ENCODE measurements at places on chromosomes 4 and X.

DNA sequence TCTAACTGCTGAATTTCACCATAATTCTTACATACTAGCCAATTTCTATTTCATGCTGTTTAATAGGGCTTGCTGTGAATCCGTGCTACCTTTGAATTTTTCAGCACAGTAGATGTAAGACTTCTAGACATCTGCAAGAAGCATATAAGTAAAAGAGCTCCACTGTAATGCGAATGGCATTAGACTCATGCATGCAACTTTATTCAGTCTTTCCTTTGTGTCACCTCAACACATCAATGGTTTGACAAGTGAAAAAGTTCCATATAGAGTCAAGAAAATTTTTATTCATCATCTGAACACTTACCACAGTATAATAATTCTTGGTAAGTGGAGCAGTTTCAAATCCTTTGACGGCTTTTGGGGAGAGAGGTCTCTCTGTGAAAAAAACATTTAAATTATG lies 48.9 kb downstream of the ARHGEF6 start:
- no peak for DNase-seq

- DNase-seq = no peak
Observed at GRCh38 chr4:158490629-158491028, 31.1 kb upstream of the RXFP1 start.

- DNase-seq = no peak
Observed at GRCh38 chrX:421646-422391, 35.1 kb upstream of the PPP2R3B start.

DNA sequence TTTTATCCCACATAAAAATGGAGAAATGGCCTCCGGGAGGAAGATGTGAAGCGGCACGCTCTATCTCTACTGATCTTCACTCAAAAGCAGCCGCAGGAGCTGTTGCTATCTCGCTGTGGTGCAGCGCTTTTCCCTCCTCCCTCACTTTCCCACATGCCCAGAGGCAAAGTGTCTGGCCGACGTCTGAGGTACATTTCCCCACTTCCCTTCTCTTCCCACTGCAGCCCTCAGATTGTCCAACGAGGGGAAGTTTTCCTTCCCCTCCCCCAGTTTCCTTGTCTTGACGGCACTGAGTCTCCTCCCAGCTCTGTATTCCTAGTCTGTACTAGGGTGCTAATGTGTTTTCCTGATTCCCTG lies 660 bp upstream of the COL25A1 start:
- no peak for DNase-seq

- DNase-seq = no peak
Observed at GRCh38 chr4:28682847-28683246, 1822.2 kb downstream of the STIM2 start.

DNA sequence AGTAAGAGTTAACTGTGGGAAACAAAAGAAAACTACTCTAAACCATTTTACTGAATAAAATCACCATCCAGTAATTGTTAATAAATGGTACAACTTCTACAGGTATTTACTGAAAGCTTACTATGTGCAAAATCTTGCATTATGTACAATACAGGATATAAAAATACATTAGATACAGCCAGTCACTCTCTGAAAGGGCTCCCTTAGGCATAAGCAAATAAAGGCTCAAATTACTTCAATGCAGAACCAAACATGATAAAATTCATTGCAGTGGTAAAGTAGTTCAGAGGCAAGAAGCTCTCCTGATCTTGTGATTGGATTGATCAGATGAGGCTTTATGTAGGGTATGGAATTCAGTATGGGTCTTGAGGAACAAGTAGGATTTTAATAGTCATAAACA lies 100.2 kb downstream of the KLHL13 start:
- DNase-seq = no peak

GRCh38 chrX:50881028-50881427 lies 29.5 kb upstream of the BMP15 start:
- no peak for DNase-seq

GRCh38 chrX:96538104-96538725 lies 146.4 kb upstream of the DIAPH2 start:
- DNase-seq = no peak

DNA sequence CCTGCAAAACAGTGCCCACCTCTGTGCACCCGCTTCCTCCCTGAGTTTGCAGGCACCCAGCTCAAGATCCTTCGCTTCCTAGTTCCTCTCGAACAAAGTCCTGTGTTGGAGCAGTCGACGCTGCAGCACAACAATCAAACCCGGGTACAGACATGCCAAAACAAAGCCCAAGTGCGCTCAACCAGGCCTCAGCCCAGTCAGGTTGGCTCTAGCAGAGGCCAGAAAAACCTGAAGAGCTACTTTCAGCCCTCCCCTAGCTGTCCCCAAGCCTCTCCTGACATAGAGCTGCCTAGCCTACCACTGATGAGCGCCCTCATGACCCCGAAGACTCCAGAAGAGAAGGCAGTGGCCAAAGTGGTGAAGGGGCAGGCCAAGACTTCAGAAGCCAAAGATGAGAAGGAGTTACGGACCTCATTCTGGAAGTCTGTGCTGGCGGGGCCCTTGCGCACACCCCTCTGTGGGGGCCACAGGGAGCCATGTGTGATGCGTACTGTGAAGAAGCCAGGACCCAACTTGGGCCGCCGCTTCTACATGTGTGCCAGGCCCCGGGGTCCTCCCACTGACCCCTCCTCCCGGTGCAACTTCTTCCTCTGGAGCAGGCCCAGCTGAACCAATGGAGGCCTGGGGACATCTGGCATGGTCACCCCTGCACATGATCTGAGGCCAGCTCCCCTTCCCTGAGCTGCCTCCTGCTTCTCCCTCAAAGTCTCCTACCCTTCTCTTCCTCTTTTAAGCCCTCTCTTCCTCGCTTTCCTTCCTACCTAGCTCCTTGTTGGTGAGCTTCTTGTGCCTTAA lies 6.9 kb downstream of the APEX2 start:
- no peak for DNase-seq

DNA sequence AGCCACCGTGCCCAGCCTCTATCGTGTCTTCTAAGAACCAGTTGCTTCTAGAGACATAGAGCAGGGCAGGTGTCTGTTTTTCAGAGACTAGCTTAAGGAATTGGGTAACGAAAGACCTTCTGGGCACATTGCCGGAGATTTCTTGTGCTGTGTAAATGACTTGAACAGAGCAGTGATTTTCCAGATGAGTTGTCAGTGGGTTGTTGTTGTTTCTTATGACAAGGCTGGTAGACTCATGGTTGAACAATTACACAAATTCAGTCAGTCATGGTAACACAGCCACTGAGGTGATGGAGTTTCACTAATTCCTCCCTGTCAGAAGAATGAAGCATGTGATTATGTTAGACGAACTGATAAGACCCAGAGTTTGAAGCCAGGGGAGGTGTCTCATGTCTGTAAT lies 20.5 kb upstream of the DDX3X start:
- DNase-seq = no peak

DNA sequence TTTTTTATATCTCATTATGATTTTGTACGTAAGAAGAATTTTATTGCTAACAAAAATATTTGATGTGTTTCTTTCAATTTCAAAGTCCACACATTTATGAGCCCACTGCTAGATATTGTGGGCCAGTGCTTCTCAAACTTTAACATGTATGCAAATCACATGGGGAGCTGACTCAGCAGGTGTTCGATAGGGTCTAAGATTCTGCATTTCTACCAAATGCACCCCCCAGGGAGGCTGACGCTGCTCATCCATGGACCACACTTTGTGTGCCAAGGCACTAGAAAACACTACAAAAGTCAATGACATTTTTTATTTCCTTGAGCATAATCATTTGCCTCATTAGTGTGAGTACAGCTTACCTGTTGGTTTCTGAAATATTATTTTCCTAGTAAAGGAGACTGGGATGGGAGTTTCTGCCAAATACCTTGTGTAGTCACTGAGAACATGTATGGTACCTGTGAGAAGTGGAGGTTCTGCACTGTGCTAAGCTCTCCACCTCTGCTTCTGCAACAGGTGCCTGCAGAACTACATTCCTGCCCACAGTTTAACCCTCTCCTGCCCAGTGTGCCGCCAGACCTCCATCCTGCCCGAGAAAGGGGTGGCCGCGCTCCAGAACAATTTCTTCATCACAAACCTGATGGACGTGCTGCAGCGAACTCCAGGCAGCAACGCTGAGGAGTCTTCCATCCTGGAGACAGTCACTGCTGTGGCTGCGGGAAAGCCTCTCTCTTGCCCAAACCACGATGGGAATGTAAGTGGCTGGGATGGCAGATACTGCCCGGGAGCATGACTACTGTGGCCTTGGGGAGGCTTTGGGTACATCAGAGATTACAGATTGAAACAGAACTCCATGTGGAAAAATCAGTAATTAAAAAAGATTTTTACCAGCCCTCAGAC lies 68.9 kb upstream of the MND1 start:
- no peak for DNase-seq

DNA sequence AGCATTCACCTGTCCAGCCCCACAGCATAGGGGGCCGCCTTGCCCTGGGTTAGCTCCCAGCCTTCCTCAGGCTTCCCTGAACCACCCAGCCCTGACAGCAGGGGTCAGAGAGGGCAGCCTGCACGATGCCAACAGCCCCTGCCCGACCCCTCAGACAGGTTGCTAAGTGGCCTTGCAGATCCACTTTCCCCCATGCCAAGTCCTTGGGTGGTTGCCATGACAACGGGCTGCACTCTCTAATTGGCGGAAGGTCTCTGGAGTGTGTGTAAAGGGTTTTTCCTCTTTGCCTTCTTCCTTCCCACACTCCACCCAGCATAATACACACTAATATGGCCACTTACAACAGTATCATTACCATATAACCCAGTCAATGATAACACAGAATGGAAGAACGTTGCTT lies 99.6 kb upstream of the AFAP1 start:
- DNase-seq = no peak

GRCh38 chrX:68196939-68197791 lies 236.1 kb downstream of the OPHN1 start:
- DNase-seq = no peak

DNA sequence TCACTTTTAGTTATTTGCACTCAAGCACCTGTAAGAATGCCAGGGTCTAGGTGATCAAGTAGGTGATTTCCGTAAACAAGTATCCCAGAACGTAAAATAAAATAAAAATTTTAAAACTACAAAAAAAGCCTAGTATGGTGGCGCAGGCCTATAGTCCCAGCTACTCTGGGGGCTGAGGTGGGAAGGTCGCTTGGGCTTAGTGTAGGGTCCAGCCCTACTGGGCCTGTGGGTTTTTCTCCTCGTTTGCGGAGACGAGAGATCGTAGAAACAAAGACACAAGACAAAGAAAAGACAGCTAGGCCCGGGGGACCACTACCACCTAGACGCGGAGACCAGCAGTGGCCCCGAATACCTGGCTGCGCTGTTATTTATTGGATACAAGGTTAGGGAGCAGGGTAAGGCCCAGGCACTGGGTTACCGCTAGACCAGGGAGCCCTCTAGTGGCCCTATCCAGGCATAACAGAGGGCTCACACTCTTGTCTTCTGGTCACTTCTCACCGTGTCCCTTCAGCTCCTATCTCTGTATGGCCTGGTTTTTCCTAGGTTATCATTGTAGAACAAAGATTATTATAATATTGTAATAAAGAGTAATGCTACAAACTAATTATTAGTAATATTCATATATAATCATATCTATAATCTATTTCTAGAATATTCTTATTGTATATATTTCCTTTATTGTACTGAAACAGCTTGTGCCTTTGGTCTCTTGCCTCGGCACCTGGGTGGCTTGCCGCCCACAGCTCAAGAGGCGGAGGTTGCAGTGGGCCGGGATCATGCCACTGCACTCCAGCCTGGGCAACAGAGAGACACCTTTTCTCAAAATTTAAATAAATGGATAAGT lies 38.4 kb downstream of the SAGE1 start:
- peak; percentile 0 for DNase-seq

- no peak for DNase-seq
Observed at GRCh38 chrX:103253608-103254007, 1.3 kb downstream of the TCEAL8 start.

DNA sequence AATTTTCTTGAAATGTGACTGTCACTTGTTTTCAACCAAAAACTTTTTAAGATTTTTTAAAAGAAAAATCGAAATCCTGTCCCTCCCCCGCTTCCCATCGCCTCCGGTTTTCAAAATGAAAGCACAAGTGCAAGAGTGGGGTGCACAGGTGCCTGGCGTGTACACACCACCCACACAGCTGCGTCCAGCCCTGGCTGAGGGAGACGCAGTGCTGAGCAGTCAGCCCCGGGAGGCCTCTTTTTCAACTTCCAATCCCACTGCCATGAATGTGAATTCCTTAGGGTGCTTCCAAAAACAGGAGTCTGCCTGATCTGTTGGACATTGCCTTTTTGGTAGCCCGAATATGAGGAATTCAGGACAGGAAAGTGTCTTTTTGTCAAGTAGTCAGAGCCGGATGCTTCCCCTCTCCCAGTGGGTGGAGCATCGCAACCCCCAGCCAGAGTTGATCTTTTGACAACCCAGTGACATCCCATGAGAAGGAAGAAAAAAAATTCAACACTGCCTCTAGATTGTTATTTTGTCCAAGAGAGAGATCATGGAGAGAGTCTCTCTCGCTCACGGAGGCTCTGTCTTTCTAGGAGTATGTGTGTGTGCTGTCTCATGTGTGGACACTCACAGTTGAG lies 8.9 kb downstream of the PRRG3 start:
- DNase-seq = no peak

DNA sequence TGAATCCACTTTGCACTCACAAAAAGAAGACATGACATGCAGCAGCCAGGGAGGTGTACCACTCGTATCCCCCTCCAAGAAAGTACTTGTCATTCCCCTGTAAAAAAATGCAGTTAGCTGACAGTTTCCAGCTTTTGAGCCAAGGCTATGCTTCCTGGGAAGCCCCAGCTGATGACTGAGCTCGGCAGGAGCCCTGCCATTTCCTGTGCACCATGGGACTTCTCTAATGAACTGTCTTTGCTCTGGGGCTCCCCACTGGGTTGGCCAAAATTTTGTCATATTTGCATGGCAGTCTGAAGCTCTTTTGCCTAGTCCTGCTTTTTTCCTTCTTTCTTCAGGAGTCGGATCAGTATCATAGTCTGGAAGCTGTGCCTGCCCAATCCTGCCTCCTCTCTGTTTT lies 104.5 kb upstream of the MAOA start:
- DNase-seq = no peak

DNA sequence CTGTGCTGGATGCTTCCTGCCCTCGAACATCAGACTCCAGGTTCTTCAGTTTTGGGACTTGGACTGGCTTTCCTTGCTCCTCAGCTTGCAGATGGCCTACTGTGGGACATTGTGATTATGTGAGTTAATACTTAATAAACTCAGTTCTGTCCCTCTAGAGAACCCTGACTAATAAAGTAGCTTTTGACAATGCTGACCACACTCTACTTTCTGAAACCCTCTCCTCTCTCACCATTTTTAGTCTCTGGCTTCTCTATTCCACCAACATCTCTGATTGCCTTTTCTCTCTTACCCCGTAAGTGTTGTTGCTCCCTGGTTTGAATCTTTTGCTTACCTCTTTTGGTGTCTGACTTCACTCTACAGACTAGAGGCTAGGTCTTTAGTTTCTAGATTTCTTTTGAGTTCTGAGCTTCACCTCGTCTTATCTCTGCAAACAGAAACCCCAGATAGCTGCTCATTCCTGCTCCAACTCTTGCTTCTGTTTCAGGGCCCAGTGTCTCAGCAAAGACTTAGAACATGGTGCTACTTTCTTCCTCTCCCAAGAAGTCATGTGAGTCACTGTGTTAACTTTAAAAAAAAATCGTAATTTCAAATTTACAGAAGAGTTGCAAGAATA lies 11.4 kb downstream of the TMSB4X start:
- no peak for DNase-seq

All from fibroblast of skin of left quadriceps (primary cell).